ENCODE measurements at places on chromosomes 5 and 9. TPM values are rescaled to one million over a fixed set of nuclear protein-coding genes. Genes with fewer than 3 reads are reported as not detected.

DNA sequence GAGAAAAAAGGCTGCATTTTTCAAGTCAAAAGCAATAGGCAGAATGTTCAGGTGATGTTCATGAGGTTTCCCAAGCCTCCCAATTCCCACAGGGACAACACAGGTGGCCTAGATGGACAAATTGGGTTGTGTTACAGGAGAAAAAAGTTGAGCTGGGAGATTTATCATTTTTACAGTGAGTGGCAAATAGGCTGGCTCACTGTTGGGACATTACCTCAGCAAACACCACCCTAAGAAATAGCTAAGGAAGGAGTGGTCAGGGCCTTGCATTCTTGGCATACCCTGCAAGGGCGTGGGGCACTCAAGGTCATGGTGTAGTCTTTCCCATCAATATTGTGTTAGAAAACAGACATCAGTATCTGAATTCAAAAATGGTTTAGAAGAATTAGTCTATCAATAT is 23.3 kb upstream of the CPLANE1 start:
- H3K36me3 ChIP-seq: no peaks in the 10 kb centered on the region
- H3K4me1 ChIP-seq: peaks cover 6% of the 10 kb centered on the region
- peak; percentile 86 for DNase-seq
- no peak overlapping the region for H3K4me3 ChIP-seq
- peak overlapping the region; percentile 85 for H3K27ac ChIP-seq

DNA sequence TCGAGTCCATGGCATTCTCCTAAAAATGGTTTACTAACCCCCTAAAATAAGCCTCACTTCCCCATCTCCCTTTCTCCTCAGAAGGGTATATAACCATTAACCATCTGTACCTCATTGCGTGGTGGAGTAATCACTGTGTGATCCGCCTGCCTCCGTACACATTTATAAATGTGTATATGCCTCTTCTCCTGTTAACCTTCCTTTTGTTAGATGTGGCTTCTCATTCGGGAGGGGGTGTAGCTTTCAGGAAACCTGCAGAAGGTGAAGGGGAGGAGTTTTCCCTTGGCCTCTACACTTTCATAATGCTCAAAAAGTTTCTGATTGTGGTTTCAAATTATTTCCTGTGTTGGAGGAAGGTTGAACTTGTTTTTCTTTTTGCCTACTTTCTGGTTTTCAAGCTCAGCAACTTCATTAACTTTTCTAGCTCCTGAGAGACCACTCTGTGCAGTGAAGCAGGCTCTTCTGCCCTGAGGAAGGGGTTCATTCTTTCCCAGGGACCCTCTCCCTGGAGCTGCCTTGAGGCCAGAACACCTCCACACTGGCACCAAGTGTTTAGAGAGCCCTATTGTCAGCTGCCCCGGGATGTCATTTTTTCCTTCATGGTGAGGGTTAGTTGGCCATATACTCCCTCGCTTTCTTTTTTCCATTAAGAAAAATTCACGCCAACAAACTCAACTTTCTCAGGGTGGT is 46.9 kb downstream of the RASGRF2 start:
- no peak for DNase-seq
- no peak overlapping the region for H3K27ac ChIP-seq
- no peaks in the 10 kb centered on the region for H3K36me3 ChIP-seq
- no peaks in the 10 kb centered on the region for H3K4me1 ChIP-seq

DNA sequence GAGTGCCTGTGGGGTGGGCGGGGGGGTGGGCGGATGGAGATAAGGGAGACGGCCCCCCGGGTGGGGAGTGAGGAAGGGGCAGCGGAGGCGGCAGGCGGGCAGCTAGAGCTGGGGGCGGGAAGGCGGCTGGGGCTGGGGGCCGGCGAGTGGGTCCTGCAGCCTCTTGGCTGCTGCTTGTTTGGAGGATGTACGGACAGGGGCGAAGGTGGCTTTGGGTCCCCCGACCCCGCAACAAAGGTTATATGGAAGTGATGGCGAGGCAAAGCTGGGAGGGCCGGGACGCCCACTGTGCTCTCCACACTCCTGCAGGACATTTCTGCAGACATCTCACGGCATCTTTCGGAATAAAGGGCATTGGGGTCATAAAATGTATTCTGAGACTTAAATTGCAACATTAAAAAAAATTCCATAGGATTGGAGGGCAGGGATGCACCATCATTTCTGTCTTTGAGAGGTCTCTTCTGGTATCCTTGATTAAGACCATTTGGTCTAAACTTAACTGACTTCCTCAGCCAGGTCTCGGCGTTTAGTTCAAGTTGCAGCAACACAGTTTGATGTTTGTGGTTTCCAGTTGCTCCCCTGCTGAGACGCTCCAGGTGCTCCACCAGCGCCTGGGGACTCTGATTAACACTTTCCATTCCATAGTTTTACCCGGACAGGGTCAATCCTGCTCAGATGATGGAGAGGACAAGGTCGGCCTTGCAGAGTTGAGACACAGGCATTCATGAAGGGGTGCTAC is 101.6 kb upstream of the SSBP2 start:
- H3K27ac ChIP-seq: peak overlapping the region; percentile 95
- H3K4me3 ChIP-seq: peak overlapping the region; percentile 35
- peaks cover 8% of the 10 kb centered on the region for H3K4me1 ChIP-seq
- DNase-seq: no peak
- no peaks in the 10 kb centered on the region for H3K27me3 ChIP-seq

DNA sequence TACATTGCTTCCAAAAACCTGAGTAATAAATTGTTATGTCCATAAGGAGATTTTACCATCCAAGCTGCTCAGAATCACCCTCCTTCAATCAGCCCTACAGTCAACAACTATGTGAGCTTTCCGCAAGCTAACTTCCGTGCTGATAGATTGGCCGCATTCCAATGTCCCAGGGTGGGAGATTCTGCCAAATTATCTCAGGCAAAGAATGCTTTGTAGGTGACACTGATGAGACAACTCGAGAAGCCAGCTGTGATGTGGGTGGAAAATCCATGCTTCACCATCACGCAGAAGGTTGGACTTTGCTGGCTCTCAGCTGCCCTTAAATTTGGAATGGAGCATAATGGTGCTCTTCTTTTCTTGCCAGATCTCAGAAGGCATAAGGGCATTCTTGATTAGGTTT is 44.9 kb upstream of the HCN1 start:
- DNase-seq: no peak
- H3K27ac ChIP-seq: no peak overlapping the region
- H3K4me3 ChIP-seq: no peak overlapping the region
- H3K36me3 ChIP-seq: no peaks in the 10 kb centered on the region
- no peaks in the 10 kb centered on the region for H3K4me1 ChIP-seq
- H3K27me3 ChIP-seq: no peaks in the 10 kb centered on the region

GRCh38 chr9:131333771-131334628 is 44.5 kb downstream of the PLPP7 start:
- peaks cover 8% of the 10 kb centered on the region for H3K4me1 ChIP-seq
- H3K27ac ChIP-seq: no peak overlapping the region
- peak; percentile 29 for DNase-seq
- no peak overlapping the region for H3K4me3 ChIP-seq

DNA sequence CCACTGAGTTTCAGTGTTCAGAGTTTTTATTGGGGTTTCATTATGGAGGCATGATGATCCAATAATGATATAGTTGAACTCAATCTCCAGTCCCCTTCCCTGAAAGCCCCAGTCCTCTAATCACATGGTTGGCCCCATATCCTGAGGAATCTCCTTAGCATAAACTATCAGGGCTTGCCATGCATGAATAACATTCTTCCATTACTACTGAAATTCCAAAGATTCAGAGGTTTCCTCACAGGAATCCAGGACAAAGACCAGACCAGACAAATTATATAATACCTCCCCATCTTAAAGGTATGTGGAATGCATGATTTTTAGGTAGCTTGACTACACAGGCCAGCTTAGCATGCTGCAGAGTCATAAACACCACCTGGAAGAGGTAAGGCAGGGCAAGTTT is 15.5 kb upstream of the LRRTM2 start:
- H3K4me3 ChIP-seq: no peak overlapping the region
- H3K27me3 ChIP-seq: no peaks in the 10 kb centered on the region
- no peak overlapping the region for H3K27ac ChIP-seq

DNA sequence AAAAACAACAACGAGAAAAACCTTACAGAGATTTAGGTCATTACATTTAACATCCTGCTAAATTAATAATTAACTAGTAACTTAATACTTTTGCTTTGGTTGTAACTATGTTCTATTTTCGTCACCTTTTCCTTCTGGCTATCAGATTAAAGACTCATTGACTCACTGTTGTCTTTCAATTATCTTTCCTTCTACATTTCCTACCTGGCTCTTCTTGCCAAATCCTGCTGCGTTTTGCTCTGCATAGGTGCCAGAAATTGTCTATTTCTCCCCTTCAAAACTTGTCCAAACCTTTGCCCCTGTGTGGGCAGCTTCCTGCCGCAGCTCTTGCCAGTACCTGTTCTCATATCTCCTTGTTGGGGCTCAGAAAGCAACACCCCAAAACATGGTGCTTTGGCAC is 235.5 kb upstream of the ZNF608 start:
- H3K36me3 ChIP-seq: no peaks in the 10 kb centered on the region
- H3K27ac ChIP-seq: peak overlapping the region; percentile 54
- DNase-seq: no peak
- no peaks in the 10 kb centered on the region for H3K27me3 ChIP-seq
- H3K4me3 ChIP-seq: no peak overlapping the region

DNA sequence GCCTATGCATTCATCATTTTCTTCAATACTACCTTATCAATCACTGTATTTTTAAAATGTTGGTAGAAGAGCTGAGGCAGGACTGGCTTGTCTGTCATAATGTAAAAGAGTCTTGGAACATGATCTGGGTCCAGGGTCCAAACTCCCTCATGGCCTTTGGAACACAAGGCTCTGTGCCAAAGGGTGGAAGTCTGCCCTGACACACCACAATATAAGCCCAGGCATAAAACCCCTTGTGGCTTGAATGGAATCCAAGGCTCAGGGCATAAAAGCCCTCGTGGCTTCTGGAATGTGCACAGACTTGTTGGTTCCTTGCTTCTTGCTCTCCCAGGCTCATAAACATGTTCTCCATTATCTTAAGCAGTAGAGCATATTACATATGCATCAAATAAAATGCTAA is 48.0 kb downstream of the GABRB2 start:
- H3K4me3 ChIP-seq: no peak overlapping the region
- no peak overlapping the region for H3K27ac ChIP-seq
- H3K4me1 ChIP-seq: no peaks in the 10 kb centered on the region
- H3K36me3 ChIP-seq: no peaks in the 10 kb centered on the region

GRCh38 chr5:26498972-26499371 is 539.4 kb downstream of the CDH9 start:
- H3K4me3 ChIP-seq: no peak overlapping the region
- H3K4me1 ChIP-seq: peaks cover 6% of the 10 kb centered on the region
- no peak overlapping the region for H3K27ac ChIP-seq
- no peaks in the 10 kb centered on the region for H3K36me3 ChIP-seq

GRCh38 chr5:93894601-93895354 is 153.4 kb upstream of the POU5F2 start:
- H3K4me1 ChIP-seq: peaks cover 7% of the 10 kb centered on the region
- no peaks in the 10 kb centered on the region for H3K36me3 ChIP-seq
- no peak overlapping the region for H3K27ac ChIP-seq
- no peaks in the 10 kb centered on the region for H3K27me3 ChIP-seq

- no peak for DNase-seq
- H3K4me3 ChIP-seq: peak overlapping the region; percentile 54
- H3K27me3 ChIP-seq: no peaks in the 10 kb centered on the region
- H3K36me3 ChIP-seq: peaks cover 3% of the 10 kb centered on the region
- H3K27ac ChIP-seq: no peak overlapping the region
Measured at GRCh38 chr5:71457106-71457505, 1.7 kb downstream of the BDP1 start.

DNA sequence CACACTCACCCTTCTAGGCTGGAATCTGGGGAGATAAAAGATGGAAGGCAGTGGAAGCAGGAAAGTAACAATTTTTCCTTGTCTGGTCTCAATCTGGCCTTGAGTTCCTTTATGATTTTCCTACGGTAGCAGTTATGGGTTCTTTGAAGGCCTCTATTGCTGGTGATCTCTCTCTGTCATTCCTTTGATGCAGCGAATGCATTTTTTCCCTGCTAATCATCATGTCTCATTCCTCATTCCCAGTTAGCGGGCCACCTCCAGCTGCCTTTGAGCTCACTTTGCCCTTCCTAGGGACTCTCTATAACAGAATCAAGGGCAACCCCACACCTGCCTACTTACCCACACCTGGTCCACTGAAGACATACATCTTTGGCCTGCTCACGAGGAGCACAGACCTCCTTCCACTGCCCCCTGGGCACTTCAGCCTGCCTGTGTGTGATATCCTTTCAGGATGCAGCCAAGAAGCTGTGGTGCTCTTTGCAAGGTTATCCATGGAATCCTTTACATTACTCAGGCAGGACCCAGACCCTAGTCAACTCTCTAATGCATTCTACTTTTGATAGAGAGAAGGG is 191.7 kb downstream of the DRD1 start:
- H3K36me3 ChIP-seq: no peaks in the 10 kb centered on the region
- no peak overlapping the region for H3K4me3 ChIP-seq
- H3K27me3 ChIP-seq: no peaks in the 10 kb centered on the region
- no peak overlapping the region for H3K27ac ChIP-seq
- no peak for DNase-seq

DNA sequence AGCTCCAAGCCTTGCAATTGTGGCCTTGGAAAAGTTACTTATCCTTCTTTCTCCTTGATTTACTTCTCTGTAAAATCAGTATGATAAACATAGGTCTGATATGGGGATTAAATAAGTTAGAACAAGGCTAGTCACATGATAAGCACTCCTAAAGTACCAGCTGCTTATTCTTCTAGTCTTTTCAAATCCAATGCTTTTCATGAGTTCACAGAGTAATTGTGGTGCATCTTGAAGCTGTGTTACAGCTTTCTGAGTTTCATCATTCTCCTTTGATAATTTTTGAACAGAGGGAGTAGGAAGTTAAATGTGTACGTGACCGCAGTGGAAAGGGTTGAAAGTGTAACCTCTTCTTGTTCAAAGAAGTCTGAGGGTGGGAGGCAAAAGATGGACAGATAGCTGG is 38.8 kb upstream of the CCDC112 start:
- no peak for DNase-seq
- H3K36me3 ChIP-seq: no peaks in the 10 kb centered on the region
- no peaks in the 10 kb centered on the region for H3K27me3 ChIP-seq
- peaks cover 11% of the 10 kb centered on the region for H3K4me1 ChIP-seq
- H3K4me3 ChIP-seq: no peak overlapping the region
- no peak overlapping the region for H3K27ac ChIP-seq

DNA sequence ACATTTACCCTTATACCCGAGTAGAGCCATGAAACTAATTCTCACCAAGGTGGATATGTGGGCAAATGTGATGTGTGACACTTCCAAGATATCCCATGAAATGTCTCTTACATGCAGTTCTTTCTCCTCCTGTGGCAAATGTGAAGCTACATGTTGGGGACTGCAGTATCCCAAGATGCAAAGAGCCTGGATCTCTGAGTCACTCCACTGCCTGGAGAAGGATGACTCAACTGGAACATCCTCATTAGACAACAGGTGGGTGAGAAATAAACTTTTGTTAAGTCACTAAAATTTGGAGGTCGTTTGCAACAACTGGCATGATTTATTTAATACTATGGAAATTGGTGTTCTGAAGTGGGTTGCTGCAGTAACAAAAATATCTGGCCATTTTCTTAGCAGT is 36.5 kb upstream of the TENT4A start:
- no peaks in the 10 kb centered on the region for H3K4me1 ChIP-seq
- DNase-seq: no peak
- no peak overlapping the region for H3K4me3 ChIP-seq

- no peaks in the 10 kb centered on the region for H3K36me3 ChIP-seq
- no peak overlapping the region for H3K27ac ChIP-seq
- H3K4me1 ChIP-seq: no peaks in the 10 kb centered on the region
- no peak overlapping the region for H3K4me3 ChIP-seq
Measured at GRCh38 chr5:67416986-67417385, 220.4 kb upstream of the CD180 start.

Gene SET
- 745 TPM for total RNA-seq

Gene MTREX
- total RNA-seq: 95.2 TPM

Gene AQP7
- total RNA-seq: 2.4 TPM

Gene NUTM2G
- not detected for total RNA-seq

Gene OBP2B
- total RNA-seq: not detected

Gene CDX1
- total RNA-seq: 0.29 TPM

Gene PCDHGC5
- 0.25 TPM for total RNA-seq

Gene DNAH5
- total RNA-seq: 0.14 TPM

Gene AIF1L
- total RNA-seq: 23.3 TPM

Gene PHF24
- 0.12 TPM for total RNA-seq

Measured in Caco-2 (cell line).